ENCODE measurements at places on chromosomes 2 and 18. TPM values are rescaled to one million over a fixed set of nuclear protein-coding genes. Genes with fewer than 3 reads are reported as not detected.

Gene SERPINB13
- total RNA-seq, result not detected

Gene CTLA4
- not detected for total RNA-seq

Gene EFR3B
- 65.1 TPM for total RNA-seq

Gene NETO1
- 86.6 TPM for total RNA-seq

Gene AOX1
- 2.7 TPM for total RNA-seq

Gene CTNNA2
- 199 TPM for total RNA-seq

Gene NLRC4
- 1.1 TPM for total RNA-seq

Gene FBXO15
- total RNA-seq, result 4.3 TPM

Gene AFF3
- total RNA-seq, result 101 TPM

Gene KCTD18
- 8.6 TPM for total RNA-seq

Gene ARHGEF4
- 234 TPM for total RNA-seq

Gene HOXD11
- not detected for total RNA-seq

Gene WBP1
- 68.9 TPM for total RNA-seq

Gene IL36G
- not detected for total RNA-seq

Gene ASB18
- 0.62 TPM for total RNA-seq

Gene VSNL1
- 907 TPM for total RNA-seq

Gene PKDCC
- 74.4 TPM for total RNA-seq

Gene MC2R
- total RNA-seq, result not detected

Gene CHCHD5
- total RNA-seq, result 23.8 TPM

Gene NGEF
- total RNA-seq, result 187 TPM

Gene KIF1A
- total RNA-seq, result 1,138 TPM

Gene GALNT5
- 0.07 TPM for total RNA-seq

Gene CAPG
- 30.6 TPM for total RNA-seq

Gene SDC1
- total RNA-seq, result 1.0 TPM

Gene DTNA
- 415 TPM for total RNA-seq

Gene MC4R
- 2.5 TPM for total RNA-seq

Gene ALPP
- total RNA-seq, result not detected

Gene SAG
- total RNA-seq, result not detected

Gene FNDC4
- 39.8 TPM for total RNA-seq

Gene RAB6C
- 3.9 TPM for total RNA-seq

Gene EHD3
- total RNA-seq, result 106 TPM

Gene RNF152
- total RNA-seq, result 19.5 TPM

Gene TEKT4
- 0.17 TPM for total RNA-seq

Gene TGFBRAP1
- 28.1 TPM for total RNA-seq

Gene CIB4
- total RNA-seq, result not detected

Gene TMEM178A
- total RNA-seq, result 92.9 TPM

Gene AP1S3
- 5.4 TPM for total RNA-seq

Gene CAPN14
- 1.6 TPM for total RNA-seq

Gene PAIP2B
- 22.4 TPM for total RNA-seq

Gene SIX3
- total RNA-seq, result not detected

Gene CDH2
- total RNA-seq, result 87.3 TPM

Gene STAT4
- 39.9 TPM for total RNA-seq

Gene TGOLN2
- 126 TPM for total RNA-seq

Gene EEF1B2
- 132 TPM for total RNA-seq

Gene KCNJ3
- 57.3 TPM for total RNA-seq

Gene VWC2L
- total RNA-seq, result 6.0 TPM

Gene LPIN2
- 58.7 TPM for total RNA-seq

Gene NTSR2
- total RNA-seq, result 13.2 TPM

Gene RGPD4
- 0.90 TPM for total RNA-seq

Gene RND3
- total RNA-seq, result 15.7 TPM

Gene GNAL
- 88.3 TPM for total RNA-seq

Gene IL1R1
- 10.0 TPM for total RNA-seq

Gene CD302
- total RNA-seq, result 13.0 TPM

Gene TTL
- 57.5 TPM for total RNA-seq

Data from dorsolateral prefrontal cortex (tissue), 122 donors.